ENCODE measurements at places on chromosomes 11 and 22. TPM values are rescaled to one million over a fixed set of nuclear protein-coding genes. Genes with fewer than 3 reads are reported as not detected.

GDPD4 gene
- total RNA-seq = not detected

VSIG10L2 gene
- 0.75 TPM for total RNA-seq

P4HA3 gene
- total RNA-seq = 1.7 TPM

CHRDL2 gene
- total RNA-seq = 3.2 TPM

SLC37A2 gene
- 46.5 TPM for total RNA-seq
